ENCODE measurements at places on chromosomes 4 and X.

DNA sequence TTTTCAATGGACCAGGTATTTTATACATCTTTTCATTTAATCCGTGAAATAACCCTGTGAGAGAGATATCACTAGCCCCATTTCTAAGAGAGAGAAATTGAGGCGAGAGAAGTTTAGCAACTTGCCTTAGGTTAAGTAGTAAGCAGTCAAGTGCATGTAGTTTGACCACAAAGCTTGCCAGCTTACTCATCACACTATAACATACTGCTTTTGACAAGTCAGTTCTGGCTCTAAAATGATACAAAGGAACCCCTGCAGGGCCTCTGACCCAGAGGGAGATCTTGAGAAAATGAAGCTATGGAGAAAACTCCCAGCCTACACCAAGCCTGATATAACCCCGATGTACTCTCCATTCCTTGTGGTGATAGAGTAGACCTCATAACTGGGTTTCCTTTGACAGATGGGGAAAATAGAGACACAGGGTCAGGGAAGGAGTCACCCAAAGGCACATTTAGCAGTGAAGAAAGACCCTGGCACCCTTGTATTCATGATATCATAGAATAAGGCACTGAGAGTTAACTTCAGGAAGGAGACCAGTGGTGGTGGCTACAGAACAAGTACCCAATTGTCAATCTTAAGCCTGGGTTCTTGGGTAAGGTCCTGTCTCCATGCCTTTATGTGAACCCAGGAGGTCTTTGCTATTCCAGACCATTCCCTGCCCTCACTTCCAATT is 60.2 kb upstream of the MSN start:
- no peak for DNase-seq

GRCh38 chrX:151871244-151871643 is 41.4 kb upstream of the MAGEA4 start:
- DNase-seq = no peak

- DNase-seq = no peak
These were observed 137.8 kb upstream of the DUSP21 start for GRCh38 chrX:44705817-44706551.

GRCh38 chr4:189176002-189176401 is 764.7 kb upstream of the FRG1 start:
- no peak for DNase-seq

DNA sequence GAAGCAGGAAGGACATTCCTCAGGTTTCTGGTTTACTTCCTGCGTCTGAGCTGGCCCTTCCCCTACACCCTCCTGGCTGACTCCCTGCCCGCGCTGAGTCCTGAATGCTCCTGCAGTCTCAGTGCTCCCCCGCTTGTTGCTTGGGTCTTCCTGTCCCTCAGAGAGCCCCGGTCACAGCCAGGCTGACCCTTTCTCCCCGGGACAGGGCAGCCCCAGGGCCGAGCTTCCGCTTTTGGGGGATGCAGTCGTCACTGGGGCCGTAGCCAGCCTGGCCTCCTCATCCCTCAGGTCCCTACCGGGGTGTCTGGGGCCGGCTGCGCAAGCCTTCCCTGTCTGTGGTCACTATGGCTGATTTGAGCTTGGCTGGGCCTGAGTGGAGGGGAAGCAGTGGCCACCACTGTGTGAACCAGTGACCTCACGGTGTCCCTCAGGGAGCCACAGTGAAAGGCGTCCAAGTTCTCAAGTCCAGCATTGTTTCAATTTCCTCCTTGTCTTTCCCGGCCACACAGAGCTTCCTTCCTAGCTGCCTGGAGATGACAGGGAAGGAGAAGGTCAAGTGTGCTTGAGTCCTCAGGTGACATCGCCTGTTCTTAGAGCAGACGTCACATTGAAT is 34.1 kb upstream of the ASMTL start:
- DNase-seq = peak; percentile 69
